H4 (cell line): ENCODE measurements at places on chromosomes 3 and 15. TPM values are rescaled to one million over a fixed set of nuclear protein-coding genes. Genes with fewer than 3 reads are reported as not detected.

Gene SV2B
- 0.04 TPM in 1 of 2 replicates, not detected in the other for total RNA-seq

Gene TNNC1
- total RNA-seq, result 1.3 TPM in 1 of 2 replicates, not detected in the other

GRCh38 chr15:40932156-40932555, 3.0 kb downstream of the DLL4 start:
- DNase-seq, result no peak

Gene MAP1A
- total RNA-seq, result 32.9 and 40.6 TPM in 2 replicates

DNA sequence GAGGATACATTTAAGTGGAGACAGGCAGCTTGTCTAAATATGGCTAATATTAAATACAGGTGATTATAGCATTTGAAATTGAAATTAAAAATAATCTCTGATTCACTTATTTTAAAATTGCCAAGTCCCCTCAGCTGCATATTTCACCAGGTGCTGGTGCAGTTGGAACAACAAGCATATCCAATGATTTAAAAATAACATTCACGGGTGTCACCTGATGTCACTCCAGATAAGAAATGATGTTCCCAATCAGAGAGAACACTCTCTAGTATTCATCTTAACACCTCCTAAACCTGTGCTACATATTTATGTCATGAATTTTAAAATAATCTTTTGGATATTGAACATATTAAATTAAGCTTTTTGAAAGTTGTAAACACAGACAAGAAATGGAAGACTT, 249.9 kb downstream of the CADM2 start:
- no peak for DNase-seq

Gene SLITRK3
- total RNA-seq, result 0.25 TPM in 1 of 2 replicates, not detected in the other

Gene COL7A1
- 6.8 and 7.0 TPM in 2 replicates for total RNA-seq

Gene CD200
- not detected in 2 replicates for total RNA-seq

Gene CCPG1
- 79.0 and 90.7 TPM in 2 replicates for total RNA-seq

DNA sequence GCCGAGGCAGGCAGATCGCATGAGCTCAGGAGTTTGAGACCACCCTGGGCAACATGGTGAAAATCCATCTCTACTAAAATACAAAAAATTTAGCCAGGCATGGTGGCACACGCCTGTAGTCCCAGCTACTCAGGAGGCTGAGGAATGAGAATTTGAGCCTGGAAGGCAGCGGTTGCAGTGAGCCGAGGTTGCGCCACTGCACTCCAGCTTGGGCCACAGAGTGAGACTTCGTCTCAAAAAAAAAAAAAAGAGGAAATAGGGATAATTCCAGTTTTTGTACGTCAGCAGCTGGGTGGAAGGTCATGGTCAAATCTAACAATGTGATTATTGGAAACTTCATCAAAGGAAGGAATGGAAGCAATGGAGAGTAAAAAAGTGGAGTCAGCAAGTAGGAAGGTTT, 3.1 kb downstream of the CMC1 start:
- no peak for DNase-seq

DNA sequence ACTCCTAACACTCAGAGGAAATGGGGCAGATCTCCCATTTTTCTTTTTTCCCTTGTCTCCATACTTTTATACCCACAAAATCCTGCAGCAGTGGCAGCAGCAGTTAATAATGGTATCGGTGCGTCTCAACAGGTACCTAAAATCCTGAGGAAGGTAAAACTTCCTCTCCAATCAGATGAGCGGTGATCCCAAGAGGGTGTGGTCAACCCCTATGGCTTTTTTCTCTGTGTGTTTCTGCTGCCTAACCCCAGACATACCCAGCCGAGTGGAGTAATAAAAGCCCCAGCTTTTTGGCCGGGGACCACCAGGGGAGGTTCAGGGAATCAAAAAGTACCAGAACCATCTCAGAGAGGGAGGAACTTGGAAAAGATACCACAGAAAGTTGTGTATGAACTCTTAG, 9.1 kb downstream of the GK5 start:
- DNase-seq, result no peak

DNA sequence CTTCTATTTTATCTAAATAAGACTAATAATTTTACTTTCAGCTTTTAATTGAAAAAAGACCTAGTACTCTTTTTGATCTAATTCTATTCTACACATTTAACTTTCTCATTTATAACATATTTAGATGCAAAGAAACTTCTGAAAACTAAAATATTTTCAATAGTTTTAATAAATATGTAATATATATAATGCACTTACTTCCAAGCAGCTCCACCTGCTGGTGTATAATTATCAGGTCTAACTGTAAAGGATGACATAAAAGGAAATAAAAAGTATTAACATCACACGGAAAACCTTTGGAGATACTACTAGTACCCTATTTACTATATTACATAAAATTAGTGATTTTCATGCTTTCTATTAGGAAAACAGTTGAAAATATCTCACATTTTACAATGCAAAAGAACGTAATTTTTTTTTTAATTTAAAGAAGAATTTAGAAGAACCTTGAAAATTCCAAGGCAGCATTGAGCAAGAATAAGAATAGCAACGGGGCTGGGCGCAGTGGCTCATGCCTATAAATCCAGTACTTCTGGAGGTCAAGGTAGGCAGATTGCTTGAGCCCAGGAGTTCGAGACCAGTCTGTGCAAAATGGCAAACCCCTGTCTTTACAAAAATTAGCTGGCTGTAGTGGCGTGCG, 10.2 kb downstream of the PLSCR5 start:
- no peak for DNase-seq

Gene RCCD1
- total RNA-seq, result 0.06 TPM in 1 of 2 replicates, not detected in the other

Gene GOLGA6L4
- total RNA-seq, result 0.14 TPM in 1 of 2 replicates, not detected in the other

DNA sequence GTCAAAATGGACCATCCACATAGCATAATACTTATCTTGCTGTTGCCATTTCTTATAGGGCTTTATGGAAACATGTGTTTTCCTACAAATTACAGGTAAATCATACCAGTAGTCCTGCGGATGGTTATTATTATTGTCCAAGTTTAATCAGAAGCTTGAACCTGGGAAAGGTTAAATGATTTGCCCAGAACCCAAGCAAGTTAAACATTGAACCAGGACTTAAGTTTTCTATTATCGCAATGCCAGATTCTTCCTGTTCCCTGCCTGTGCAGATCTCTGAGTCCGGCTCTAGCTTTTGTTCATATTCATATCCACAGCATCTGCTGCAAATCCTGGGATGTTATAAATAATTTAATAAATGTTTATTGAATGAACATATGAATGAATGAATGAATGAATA, 12.5 kb downstream of the LPP start:
- no peak for DNase-seq

Gene ROBO1
- 22.8 and 24.7 TPM in 2 replicates for total RNA-seq

- no peak for DNase-seq
These were observed 71.0 kb downstream of the TCF12 start for GRCh38 chr15:56989411-56989924.
